ENCODE measurements at places on chromosomes 13 and 19.

GRCh38 chr19:5691822-5692722, 2.0 kb downstream of the RPL36 start:
- no peak for DNase-seq

- no peak for DNase-seq
Observed at GRCh38 chr13:59950266-59950665, 213.5 kb downstream of the DIAPH3 start.

GRCh38 chr13:74731731-74732130, 597.5 kb upstream of the KLF12 start:
- no peak for DNase-seq

- no peak for DNase-seq
Observed at GRCh38 chr19:44745341-44745831, 3.1 kb upstream of the BCL3 start.

DNA sequence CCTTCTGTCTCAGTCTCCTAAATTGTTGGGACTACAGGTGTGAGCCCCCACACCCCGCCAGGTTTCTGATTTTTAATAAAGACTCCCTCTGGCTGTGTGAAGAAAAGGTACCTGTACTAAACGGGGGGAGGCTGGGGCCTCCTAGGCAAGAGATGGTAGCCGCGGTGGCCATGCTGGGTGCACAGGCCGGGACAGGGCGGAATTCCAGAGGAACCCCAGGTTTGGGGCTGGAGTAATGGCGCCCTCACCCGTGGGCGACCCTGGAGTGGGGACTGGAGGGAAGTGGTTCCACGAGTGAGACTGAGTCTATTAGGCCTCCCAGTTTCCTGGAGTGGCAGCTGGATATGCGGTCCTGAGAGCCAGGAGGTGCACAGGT, 1.6 kb upstream of the CBARP start:
- no peak for DNase-seq
